Activated CD8-positive, alpha-beta memory T cell treated with anti-CD3 and anti-CD28 coated beads for 1 hour (primary cell): ENCODE measurements at places on chromosomes 7 and 10.

DNA sequence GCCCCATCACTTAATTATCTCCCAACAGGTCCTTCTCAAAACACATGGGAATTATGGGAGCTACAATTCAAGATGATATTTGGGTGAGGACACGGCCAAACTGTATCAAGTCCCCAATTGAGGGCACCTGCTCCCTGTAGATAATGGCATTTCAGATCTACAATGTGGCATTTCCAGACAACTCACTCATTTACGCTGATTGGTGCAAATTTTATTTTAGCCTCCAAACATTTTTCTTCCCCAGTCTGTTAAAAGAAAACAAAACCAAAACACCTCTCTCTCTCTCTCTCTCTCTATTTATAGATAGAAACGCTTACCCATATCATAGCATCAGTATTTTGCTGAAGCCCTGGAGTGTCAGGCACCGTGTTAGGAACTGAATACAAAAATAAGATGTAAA, 148.7 kb upstream of the KLF6 start:
- DNase-seq, result no peak

DNA sequence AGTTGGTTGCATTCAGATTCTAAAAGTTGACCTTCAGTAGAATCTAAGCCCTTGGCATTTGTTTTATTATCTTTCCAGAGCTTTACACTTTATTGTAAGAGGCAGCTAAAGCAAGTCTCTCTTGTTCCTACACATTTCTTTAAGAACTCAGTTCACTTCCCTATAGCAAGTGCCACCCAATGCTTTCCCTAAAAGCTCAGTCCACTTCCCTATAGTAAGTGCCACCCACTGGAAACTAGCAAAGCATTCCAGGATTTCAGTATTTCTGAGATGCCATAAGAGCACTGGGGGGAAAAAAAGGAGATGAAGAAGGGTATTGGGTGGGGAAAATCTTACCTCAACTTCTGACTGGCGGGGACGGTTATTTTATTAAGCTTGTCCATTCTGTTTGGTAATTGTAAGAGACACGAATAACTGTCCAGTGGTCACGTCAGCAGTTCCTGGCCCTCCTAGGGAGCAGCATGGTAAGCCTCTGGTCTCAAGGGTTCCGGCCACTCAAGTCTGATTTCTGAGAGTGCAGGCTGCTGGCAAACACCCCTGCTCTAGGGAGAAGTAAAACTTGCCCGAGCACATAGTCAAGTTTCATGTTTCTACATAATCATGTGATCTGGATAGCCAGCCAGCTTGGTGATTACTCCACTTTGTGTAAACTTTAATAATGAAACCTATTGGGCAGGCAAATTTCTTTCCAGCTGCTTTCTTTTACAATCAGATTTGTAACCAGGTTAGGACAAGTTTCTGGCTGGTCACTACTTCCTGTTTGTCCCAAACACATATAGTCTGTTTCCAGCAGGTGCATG, at the start of gene BLNK:
Gene BLNK, minus strand, starts transcription at position 554 of the 800 bp plus-strand sequence. Its CDS starts 171 bp downstream, at position 383.
- DNase-seq, result no peak

DNA sequence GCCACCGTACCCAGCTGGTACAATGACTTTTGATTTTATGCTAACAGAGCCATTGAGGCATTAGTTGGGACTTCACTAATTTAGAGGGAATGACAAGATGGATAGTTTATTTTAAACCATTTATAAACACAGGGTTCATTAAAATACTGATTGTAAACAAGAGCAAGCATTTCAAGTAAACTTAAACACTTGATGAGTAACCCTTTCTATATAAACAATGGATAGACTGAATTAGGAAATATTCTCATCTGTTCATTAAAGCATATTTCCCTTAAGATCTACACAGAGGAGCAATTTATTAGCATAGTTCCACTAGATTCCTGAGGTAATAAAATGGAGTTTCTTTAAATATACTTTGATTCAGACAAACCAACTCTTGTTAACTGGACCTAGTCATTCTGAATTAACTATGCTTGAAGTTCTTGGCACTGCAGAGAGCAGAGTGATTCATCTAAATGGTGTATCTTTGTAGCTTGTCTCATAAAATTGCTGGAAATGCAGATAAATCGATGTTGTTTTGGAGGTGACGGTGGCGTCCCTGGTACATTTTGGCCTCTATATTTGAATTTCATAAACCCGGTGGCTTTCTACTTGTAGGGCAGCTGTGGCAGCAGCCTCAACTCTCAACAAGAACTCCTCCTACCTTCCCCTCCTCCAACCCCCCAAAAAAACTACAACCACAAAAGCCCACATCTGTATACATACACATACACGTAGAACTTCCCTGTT, 15.4 kb upstream of the VDAC2 start:
- no peak for DNase-seq

- no peak for DNase-seq
Observed at GRCh38 chr10:127698886-127699285, 38.1 kb upstream of the FOXI2 start.

DNA sequence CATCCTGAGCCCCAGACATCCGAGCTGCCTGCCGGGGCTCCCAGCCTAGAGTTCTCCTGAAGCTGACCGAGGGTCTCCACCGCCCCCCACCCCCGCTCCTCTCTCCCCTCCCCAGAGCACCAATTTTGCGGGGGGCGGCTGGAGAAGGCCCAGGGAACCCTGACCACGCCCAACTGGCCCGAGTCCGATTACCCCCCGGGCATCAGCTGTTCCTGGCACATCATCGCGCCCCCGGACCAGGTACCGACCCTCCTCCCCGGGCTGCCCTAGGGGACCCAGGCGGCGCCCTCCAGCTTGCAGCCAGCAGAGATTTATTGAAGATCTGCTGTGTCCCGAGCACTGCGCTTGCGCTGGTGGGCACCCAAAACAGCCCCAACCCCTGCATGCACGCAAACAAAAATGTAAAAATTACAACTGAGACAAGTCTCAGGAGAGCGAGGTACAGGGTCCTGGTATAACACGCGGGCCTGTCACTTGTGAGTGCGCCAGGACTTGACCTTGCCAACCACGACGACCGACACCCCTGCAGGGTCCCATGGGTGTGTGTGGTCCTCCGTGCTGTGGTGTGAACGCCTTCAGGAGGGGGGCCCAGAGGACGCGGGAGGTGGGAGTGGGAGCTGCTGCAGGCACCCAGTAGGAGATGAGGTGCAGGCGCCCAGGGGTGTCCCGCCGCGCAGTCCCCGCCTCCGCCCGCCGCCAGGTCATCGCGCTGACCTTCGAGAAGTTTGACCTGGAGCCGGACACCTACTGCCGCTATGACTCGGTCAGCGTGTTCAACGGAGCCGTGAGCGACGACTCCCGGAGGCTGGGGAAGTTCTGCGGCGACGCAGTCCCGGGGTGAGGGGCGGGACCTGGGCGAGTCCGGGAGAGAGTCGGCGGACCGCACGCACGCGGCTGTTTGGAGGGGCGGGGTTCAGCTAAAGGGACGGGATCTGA, 3.1 kb downstream of the PCOLCE start:
- no peak for DNase-seq

DNA sequence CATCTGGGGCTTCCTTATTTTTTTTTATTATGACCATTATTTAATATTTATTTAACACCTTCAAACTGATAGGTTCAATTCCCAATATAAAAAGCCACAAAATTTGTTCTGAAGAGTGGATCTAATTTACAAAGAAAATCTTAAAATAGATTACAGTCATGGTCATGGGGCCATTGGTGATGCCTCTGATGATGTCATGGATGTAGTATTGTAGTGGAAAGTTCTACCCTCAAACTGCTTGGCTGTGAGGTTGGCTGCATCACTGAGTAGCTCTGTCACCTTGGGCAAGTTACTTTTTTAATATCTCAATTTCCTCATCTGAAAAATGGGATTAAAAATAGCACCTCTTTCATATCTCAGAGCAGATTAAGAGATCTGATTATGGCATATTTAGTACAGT, 128.5 kb downstream of the DKK1 start:
- no peak for DNase-seq

DNA sequence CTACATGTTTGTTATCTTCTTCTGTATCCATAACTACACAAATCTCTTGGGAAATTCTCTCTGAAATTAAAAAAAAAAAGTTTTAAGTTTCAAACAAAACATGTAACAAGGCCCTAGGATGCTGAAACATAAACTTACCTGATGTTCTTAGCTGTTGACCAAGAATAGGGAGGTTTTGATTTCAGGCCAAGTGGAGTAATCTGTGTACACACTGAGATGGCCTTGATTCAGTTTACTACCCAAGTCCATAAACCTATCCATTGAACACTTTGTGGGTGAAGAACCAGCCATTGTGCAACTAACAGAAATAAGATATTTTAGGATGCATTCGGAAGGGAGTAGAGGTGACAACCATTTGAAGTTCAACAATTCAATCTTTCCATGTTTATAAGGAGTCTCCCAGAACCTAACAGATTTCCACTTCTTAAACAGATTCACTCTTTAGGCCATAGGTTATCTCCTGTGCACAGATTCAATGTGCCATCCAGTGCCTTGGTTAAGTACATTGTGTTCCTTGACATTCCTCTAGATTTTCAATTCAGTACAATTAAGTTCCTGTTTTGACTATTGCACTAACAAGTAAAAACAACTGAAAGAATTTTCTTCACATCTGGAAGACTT, 143.1 kb downstream of the CRPPA start:
- no peak for DNase-seq

DNA sequence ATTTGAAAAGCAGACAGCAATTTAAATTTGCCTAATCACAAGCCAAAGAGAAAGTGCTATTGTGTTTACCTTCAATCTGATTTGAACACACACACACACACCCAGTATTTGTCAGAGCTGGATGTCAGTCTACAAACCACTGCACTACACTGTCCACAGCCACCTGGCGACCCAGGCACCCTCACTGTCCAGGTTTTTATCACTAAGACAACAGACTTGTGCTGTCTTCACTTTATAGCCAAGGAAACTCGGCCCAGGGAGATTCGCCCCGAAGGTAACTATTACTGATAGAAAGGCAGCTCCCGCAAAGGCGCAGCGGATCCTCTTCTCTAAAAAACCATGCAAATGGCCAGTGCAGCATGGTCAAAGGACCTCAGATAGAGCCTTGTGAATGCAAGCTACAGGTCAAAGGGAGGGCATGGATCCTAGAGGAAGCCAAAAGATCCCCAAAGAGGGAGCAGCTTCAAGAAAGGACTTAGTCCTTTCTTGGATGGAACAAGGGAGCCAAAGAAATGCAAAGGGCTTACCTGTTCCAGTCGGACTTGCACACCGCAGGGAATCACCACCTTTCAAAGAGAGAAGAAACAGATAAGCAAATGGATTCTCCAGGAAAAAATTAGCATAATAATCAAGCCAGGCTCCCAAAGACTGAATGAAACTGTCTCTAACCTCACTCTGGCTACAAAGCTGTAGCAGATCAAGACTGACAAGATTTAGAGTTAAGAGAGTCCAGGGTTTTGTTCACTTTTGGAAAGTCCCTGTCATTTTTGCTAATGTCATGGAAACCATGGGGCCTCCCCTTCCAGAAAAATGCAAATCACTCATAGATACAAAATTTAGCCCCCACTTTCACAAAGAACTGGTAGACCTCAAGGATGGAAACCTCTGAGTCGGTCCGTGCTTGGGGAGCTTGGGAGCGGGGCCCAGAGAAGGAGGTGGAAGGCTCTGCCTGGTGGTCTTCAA, 101.1 kb downstream of the TNS3 start:
- no peak for DNase-seq

DNA sequence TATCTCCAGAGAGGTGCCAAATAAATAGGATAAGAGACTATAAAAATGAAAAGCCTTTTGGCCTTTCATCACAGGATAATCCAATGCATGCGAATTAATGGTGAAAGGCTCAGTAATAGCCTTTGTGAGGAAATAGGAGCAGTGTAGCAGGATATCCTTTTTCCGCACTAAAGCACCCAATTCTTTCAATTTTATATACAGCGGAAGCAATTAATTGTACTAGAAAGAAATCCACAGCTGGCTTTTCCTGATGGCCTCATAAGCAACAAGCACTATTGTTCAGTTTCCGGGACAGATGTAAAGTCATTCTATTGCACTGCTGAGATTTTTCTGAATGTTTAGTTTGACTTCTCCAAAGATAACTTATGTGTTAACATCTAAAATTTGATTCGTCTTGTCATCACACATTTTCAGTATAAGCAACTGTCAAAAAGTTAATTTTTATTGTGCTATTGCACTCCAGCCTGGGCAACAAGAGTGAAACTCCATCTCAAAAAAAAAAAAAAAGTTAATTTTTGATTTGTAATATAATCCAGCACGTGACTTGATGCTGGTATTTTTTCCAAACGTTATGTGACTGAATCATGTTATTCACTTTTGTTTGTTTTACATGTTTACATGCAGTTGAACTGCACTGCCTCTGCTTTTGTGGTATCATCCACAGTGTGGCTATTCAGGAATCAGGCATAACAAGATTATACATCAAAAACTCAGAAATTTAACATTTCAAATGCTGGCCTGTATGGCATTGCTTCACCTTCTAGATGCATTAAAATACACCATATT, 8.4 kb upstream of the BMPR1A start:
- DNase-seq, result no peak

GRCh38 chr7:1512781-1513656, 8.8 kb upstream of the INTS1 start:
- no peak for DNase-seq

GRCh38 chr7:116698396-116698795, 26.4 kb downstream of the MET start:
- no peak for DNase-seq

- DNase-seq, result no peak
Observed at GRCh38 chr10:77978360-77978759, 51.0 kb downstream of the POLR3A start.

DNA sequence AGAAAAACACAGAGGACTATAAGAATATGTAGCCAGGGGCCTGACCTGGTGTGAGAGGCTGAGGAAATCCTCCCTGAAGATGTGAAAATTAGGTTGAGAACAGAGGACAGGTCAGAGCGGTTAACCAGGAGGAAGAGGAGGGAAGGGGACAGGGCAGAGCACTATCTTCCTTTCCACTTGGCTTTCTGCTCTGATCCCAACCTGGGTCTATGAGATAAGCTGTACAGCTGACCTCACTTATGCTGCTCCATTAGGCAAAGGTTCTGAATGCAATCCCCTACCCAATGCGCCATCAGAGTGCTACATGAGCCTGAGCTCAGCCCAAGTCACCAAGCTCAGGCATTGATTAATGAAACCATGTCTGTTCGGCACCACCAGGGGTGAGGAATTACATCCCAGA, 10.5 kb downstream of the LIPA start:
- DNase-seq, result no peak
